ENCODE measurements at places on chromosomes 6 and 20. TPM values are rescaled to one million over a fixed set of nuclear protein-coding genes. Genes with fewer than 3 reads are reported as not detected.

The HAO1 gene
- total RNA-seq = not detected

The PNPLA1 gene
- total RNA-seq = not detected

The SNAI1 gene
- total RNA-seq = 0.04 TPM

The SLC32A1 gene
- not detected for total RNA-seq

The COL19A1 gene
- total RNA-seq = not detected

The RPRD1B gene
- 18.8 TPM for total RNA-seq

The CPXM1 gene
- not detected for total RNA-seq

The TRAPPC3L gene
- total RNA-seq = 0.07 TPM

The CYP24A1 gene
- 2.3 TPM for total RNA-seq

The RBPJL gene
- total RNA-seq = not detected

The OXT gene
- total RNA-seq = not detected

The ZNF322 gene
- total RNA-seq = 8.5 TPM

The DNAJC5 gene
- total RNA-seq = 74.0 TPM

The IL17F gene
- total RNA-seq = not detected

The SIRPB1 gene
- total RNA-seq = 1.1 TPM

The SOX18 gene
- not detected for total RNA-seq

The HLA-DOB gene
- 3.4 TPM for total RNA-seq

The CLIC5 gene
- total RNA-seq = not detected

The CCM2L gene
- not detected for total RNA-seq

The STXBP5 gene
- total RNA-seq = 20.3 TPM

The VNN1 gene
- 0.54 TPM for total RNA-seq

The SIRPB2 gene
- total RNA-seq = 0.48 TPM

The PROKR2 gene
- not detected for total RNA-seq

The HLA-DRA gene
- total RNA-seq = not detected

The OR2H2 gene
- total RNA-seq = not detected

The GPLD1 gene
- total RNA-seq = 0.03 TPM

The KCNK16 gene
- not detected for total RNA-seq

The HLA-DMB gene
- 0.92 TPM for total RNA-seq

The RSPH9 gene
- total RNA-seq = 0.07 TPM

The SLC25A27 gene
- 3.8 TPM for total RNA-seq
